ENCODE measurements at places on chromosomes 7 and 10.

DNA sequence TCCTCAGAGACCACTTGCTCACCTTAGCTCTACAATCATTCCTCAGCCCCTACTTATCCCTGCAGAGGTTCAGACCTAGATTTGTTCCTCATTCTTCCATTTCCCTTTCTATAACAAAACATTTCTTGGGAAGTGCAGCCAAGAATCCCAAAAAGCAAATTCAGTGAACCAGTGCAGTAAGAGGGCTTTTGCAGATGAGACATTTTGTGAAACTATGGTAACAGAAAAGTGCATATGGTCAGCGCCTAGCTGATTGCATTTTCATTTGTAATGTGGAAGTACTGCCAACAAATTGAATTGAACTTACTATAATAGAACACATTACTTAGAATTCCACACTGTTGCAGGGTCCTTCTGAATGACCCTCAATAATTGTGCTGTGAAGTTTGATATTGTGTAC, 18.6 kb downstream of the AGMO start:
- DNase-seq: no peak

DNA sequence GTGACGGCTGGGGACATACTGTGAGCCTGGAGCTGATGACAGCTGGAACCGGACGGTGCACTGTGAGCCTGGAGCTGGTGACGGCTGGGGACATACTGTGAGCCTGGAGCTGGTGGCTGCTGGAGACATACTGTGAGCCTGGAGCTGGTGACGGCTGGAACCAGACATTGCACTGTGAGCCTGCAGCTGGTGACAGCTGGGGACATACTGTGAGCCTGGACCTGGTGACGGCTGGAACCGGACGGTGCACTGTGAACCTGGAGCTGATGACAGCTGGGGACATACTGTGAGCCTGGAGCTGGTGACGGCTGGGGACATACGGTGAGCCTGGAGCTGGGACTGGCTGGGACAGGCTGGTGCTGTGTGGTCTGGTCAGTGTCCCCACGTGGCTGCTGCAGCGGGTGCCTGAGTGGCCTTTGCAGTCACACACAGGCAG, 47.9 kb downstream of the PTPRN2 start:
- DNase-seq: no peak

DNA sequence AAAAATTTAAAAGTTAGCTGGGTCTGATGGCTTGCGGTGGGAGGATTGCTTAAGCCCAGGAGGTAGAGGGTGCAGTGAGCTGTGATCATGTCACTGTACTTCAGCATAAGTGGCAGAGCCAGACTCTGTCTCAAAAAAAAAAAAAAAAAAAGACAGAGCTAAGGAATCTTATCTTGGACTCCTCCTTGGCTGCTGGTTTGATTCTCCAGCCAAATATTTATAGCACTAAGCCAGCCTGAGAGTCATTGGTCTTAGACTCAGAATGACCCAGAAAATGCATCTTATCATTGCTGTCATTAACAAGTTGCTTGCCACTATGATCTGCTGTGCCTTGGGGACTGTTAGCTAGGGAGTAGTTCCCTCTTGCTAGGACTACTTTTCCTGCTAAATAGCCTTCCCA, 164.7 kb downstream of the GNAT3 start:
- no peak for DNase-seq

GRCh38 chr7:17844514-17845196, 95.6 kb downstream of the SNX13 start:
- DNase-seq: peak; percentile 32

DNA sequence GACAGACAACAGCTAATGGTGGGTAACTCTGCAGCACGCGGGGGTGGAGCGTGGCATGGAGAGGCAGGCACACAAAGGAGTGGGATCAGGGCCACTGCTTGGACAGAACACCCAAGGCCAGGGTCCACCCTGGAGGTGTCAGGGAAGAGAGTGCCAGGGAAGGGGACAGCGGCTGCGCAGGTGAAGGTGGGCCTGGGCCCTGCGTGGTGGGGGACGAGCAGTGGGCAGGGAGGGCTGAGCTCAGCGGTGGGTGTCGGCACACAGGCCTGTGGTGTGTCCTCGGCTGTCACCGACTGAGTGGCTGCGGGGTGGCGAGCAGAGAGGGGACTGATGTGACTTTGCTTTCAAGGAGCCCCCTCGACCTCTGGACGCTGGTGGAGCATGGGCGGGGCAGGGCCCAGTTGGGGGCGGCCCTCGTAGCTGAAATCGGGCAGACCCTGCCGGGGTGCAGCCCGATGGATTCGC, 8.4 kb upstream of the SCART1 start:
- no peak for DNase-seq

GRCh38 chr10:115555887-115556402, 462.8 kb downstream of the ATRNL1 start:
- DNase-seq: no peak

- no peak for DNase-seq
Measured at GRCh38 chr10:50987934-50988333, 86.4 kb upstream of the PRKG1 start.
